Stimulated activated CD4-positive, alpha-beta T cell treated with anti-CD3 and anti-CD28 coated beads, Interleukin-4, amount 100 ng/mL, for 4 hours (primary cell): ENCODE measurements at places on chromosomes 4 and X.

- no peak for DNase-seq
These were observed 19.7 kb downstream of the VSIG1 start for GRCh38 chrX:108064613-108065012.

GRCh38 chr4:176957353-176958118 lies 164.8 kb upstream of the VEGFC start:
- DNase-seq = no peak

DNA sequence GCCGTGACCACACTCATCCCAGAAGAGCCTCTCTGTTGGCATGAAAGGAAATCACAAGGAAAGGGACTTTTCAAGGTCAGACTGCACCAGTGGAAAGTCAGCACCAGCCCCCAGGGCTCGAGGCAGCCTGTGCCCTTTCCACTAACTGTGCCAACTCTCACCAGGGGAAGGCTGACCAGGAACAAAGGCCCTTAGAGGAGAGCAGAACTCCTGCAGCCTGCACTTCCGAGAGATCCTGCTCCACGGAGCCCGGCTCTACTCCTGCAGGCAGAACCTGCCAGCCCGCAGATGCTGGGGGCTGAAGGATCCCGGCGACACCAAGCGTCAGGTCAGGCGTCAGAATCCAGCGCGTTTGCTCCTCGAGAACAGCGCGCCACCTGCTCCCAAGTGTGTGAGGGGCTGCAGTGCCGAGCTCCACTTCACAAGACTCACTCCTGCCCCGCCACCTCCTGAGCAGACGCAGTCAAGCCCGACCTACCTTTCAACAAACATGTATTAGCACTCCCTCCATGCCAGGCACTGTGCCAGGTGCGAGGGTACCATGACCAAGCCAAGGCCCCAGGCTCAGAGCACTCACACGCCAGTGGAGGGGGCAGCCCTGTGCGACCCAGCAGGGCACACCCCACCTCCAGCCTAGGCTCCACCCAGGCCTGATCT lies 13.6 kb upstream of the HELT start:
- DNase-seq = no peak

DNA sequence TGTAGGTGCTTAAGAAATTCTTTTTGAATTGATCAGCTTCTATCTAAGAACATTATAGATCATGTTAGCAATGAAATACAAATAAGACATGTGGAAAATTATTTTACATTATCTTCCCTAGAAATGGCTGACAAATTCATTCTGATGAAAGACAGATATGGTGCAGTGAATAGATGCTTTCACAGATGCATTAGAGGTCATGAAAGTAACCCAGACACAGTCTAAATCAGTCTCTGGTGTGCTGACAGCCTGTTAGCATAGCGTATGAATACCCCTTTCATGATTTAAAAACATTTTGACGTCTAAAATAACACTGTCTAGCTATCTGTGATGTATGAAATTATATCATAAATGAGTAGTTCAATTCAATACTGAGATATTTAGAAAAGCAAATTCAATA lies 180.9 kb downstream of the UNC5C start:
- no peak for DNase-seq

DNA sequence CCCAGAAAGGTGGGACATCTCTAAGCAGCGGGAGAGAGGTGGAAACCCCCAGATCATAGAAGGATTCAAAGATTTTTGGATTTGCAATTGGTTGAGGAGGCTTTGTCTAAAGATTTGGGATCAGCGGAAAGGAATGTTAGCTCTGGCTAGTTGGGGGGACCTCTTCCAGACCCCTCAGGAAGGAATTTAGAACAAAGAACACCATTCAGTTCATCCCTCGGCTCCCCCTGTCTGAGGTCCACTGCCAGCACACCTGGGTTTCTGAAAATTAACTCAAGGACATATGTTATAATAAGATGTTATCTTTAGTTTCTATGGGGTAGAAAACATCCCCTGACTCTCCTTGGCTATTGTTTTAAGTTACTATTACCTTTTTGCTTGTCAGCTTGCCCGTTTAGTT lies 163.6 kb downstream of the CEP135 start:
- no peak for DNase-seq

DNA sequence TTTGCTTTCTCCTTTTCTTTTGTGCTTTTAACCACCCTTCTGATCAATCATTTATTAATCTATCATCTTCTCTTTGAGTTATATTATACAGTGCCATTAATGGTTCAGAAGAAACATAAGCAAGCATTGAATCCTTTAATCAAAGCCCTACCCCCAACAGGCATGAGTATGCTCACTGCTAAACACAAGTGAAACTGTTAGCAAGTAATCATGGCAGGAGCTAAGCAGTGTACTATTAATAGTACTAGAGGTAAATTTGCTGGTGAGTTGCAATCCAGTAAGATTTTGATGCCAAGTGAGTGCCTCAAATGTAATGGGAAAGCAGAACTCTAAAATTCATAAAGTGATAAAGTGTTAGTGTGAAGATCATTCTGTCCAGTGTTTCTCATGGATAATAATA lies 57.2 kb downstream of the FNIP2 start:
- no peak for DNase-seq

- DNase-seq = no peak
These were observed 57.3 kb upstream of the TCEAL2 start for GRCh38 chrX:102067966-102068723.

GRCh38 chr4:2301806-2302205 lies 39.9 kb upstream of the MXD4 start:
- no peak for DNase-seq

- DNase-seq = no peak
These were observed 635.9 kb upstream of the FRG1 start for GRCh38 chr4:189304809-189305208.

DNA sequence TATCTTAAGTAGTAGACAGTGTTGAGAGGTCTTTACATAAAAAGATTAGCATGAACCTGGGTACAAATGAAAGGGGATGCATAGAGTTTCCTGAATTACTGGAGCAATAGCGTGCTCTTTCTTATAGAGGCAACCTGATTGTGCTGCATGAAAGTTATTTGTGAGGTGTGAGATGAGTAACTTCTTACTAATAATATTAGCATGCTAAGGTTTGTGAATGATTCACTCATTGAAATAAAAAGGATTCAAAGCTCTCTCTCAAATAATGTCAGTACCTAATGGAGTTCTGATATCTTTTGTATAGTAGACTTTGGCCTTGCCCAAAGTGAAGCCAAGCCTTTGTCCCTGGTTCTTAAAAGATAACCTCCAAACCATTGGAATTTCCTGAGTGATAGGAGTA lies 131.0 kb upstream of the CXXC4 start:
- no peak for DNase-seq

GRCh38 chr4:65737672-65738071 lies 67.4 kb upstream of the EPHA5 start:
- no peak for DNase-seq

GRCh38 chr4:12861422-12861821 lies 622.7 kb downstream of the RAB28 start:
- DNase-seq = no peak

DNA sequence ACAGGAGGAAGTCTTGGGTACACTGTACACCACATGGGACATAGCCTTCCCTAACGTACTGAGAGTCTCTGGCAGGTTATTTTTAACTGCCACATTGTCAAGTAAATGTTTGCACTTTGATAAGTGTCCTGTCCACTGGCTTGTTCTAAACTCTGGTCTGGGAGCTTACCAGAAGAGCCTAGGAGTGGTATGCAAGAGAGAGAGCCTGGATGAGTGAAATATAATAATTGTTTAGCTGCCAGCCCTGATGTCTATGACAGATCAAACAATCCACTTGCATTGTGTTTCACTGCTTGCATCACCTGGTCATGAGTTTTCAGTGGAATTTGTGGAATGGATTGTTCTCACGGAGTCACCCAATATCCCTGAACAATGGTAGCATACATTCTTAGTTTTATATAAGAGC lies 91.6 kb downstream of the SHROOM3 start:
- no peak for DNase-seq

GRCh38 chrX:8306291-8306925 lies 135.3 kb upstream of the VCX2 start:
- no peak for DNase-seq

GRCh38 chr4:7418131-7418943 lies 16.4 kb downstream of the PSAPL1 start:
- DNase-seq = no peak

DNA sequence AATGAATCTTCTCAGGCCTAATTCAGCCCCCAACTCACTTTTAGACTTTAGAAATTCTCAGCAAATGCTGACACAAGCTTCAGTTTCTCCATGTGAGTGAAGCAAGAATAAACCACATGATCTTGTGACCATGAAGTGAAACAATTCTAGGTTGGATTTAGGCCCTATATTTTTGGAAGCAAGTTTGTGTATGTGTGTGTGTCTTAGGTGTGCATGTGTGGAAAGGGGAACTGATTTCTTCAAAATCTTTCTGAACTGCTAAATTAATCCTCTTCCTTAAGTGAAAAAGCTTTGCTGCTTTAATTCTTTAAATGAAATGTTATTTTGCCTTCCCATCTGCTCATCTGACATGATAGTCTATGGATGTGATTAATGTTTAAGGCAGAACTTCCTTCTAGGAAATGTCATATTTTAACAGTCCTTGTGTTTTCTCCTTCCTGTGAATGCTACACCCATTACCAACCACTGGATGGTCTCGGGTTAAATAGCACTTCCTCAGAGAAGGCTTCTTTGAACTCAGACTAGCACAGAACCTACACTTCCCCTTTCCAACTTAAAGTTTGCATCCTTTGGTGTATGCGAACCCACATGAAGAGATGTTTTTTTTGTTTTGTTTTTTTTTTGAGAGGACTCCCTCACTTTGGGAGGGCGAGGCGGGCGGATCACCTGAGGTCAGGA lies 1.2 kb upstream of the TMEM144 start:
- DNase-seq = no peak

- no peak for DNase-seq
These were observed 16.3 kb upstream of the FAT1 start for GRCh38 chr4:186739802-186740434.

GRCh38 chr4:146224326-146224966 lies 10.1 kb downstream of the REELD1 start:
- no peak for DNase-seq

GRCh38 chr4:33837043-33837838 lies 2407.1 kb downstream of the ARAP2 start:
- no peak for DNase-seq

- DNase-seq = no peak
These were observed 24.8 kb downstream of the ZFYVE28 start for GRCh38 chr4:2393353-2394270.

GRCh38 chr4:42284030-42284429 lies 113.3 kb upstream of the SHISA3 start:
- no peak for DNase-seq

GRCh38 chrX:143095321-143095720 lies 69.6 kb downstream of the SPANXN4 start:
- no peak for DNase-seq
